ENCODE measurements at places on chromosomes 6 and 20. TPM values are rescaled to one million over a fixed set of nuclear protein-coding genes. Genes with fewer than 3 reads are reported as not detected.

DNA sequence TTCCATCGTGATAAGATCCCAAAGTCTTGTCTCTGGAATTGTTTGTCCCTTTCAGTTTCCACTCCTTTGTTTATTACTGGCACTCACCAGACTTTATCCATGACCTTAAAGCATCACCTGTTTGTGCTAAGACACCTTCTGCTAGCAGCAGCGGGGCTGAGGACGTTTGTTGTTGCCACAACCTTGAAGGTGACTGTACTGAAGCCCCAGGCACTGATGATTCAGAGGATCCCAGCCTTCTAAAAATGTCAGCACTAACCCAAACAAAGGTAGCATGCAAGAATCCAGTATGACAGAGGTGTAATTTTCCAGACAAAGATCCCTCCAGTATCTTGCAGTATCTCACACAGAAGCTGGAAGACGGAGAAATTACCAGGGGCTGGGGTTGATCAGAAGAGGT is 28.9 kb upstream of the SMIM8 start:
- DNase-seq: no peak

- DNase-seq: no peak
These were observed 42.6 kb downstream of the NCOA3 start for GRCh38 chr20:47544240-47544639.

DNA sequence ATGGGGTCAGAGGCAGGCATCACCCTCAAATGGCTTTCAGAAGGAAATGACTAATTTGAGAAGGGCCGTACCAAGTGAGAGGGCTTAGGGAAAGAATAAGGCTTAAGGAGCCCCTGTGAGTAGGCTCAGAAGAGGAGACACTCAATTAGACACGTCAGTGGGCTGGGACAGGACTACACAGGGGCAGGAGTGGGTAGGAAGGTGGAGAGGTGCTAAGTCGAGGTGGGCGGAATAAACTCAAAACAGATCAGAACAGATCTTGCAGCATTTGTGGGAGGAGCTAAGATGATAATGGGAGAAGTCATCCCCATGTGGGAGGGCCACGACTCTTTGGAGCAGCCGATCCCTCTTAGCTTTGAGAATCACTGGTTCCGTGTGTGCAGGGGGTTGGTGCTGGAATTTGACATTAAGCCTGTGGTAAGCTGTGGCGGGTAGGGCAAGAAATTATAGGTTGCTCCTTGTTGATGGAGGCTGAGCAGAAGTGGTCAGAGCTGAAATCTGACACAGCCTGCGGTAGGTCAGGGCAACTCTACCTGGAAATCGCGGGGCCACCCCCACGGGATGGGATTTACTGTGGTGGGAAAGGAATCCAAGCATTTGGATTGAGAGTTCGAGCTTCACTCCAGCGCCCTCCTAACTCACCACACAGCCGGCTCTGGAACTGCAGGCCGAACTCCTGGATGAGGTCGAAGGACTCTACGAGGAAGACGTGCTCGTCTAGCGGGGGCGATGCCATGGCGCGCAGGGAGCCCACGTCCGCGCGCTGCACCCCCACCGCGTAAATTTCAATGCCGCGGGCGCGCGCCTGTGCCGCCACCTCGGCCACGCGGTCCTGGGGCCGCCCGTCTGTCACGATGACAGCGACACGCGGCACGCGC is 2.8 kb upstream of the RBPJL start:
- DNase-seq: no peak

The LAMA4 gene
- total RNA-seq: 54.7 TPM

Data from ureter (tissue), 1 donor.